Stimulated activated CD8-positive, alpha-beta memory T cell treated with anti-CD3 and anti-CD28 coated beads, Interleukin-4, amount 100 ng/mL, for 1 hour (primary cell): ENCODE measurements at places on chromosomes 5 and 9.

- no peak for DNase-seq
Observed at GRCh38 chr5:131008329-131008728, 156.7 kb downstream of the HINT1 start.

DNA sequence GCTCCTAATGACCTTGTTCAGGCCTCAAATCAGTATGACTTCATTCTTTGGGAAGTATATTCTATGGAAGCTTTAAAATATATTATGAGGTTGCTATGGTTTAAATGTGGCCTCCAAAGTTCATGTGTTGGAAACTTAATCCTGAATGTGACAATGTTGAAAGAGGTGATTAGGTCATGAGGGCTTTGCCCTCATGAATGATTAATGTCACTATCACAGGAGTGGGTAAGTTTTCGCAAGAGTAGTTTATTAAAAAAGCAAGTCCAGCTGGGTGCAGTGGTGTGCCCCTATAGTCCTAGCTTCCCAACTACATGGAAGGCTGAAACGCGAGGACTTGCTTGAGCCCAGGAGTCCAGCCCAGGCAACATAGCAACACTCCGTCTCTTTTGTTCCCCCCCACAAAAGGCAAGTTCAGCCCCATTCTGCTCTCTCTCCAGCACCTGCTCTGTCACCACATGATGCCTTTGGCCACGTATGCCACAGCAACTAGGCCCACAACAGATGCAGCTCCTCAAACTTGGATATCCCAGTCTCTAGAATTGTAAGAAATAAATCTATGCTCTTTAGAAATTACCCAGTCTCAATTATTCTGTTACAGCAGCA lies 105.3 kb downstream of the SIL1 start:
- DNase-seq = no peak

GRCh38 chr5:172508471-172509404 lies 54.4 kb upstream of the SH3PXD2B start:
- DNase-seq = no peak

GRCh38 chr5:73674669-73675004 lies 48.6 kb downstream of the ARHGEF28 start:
- no peak for DNase-seq

- DNase-seq = no peak
Observed at GRCh38 chr9:37760416-37761161, 7.0 kb downstream of the TRMT10B start.

DNA sequence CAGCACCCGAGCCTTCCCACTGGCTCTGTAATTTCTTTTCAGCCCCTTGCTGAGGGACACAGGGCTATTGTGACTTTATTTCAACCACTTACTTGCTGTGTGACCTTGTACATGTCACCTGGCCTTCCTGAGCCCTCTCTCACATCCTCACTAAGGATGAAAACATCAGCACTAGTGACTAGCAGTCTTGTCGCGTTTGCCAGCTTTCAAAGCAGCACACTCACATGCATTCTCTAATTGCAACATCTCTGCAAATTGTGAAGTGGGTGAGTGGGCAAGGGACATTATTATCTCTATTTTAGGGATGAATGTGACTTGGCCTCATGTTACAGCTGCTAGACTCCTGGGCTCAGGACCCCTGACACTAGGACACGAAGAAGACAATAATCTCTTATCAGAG lies 144.5 kb downstream of the SEC61B start:
- no peak for DNase-seq

GRCh38 chr5:134642931-134643530 lies 5.6 kb upstream of the SEC24A start:
- no peak for DNase-seq

DNA sequence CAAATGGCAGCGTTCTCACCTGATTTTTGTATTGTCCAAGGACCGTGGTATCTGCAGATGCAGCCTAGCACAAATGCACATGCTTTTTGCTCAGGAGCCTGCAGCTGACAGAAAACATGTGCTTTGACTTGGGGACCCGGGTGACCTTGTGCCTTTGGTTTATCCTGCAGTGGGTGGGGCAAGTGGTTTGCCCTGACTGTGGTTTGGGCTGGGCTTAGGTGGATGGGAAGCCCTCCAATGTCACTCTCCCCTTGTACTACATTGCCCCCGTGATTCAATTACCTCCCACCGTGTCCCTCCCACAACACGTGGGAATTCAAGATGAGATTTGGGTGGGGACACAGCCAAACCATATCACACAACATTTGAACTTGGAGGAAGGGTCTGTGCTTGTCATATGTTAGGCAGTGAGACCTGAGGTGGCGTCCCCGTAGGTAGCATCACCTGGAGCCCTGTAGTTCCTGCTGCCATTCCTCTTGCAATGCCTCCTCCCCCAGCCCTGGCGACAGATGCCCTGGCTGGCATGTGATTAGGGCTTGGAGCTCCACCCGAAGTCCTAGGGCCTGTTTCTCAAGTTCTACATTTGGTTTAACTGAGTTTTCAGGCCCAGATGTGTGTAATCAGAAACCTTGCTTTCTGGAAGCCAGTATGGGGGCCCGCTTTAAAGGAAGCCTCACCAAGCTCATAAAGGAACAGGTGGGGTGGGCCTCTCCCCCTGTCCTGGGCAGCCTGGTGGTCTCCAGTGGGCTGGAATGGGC lies 2.1 kb downstream of the ANKRD33B start:
- no peak for DNase-seq

DNA sequence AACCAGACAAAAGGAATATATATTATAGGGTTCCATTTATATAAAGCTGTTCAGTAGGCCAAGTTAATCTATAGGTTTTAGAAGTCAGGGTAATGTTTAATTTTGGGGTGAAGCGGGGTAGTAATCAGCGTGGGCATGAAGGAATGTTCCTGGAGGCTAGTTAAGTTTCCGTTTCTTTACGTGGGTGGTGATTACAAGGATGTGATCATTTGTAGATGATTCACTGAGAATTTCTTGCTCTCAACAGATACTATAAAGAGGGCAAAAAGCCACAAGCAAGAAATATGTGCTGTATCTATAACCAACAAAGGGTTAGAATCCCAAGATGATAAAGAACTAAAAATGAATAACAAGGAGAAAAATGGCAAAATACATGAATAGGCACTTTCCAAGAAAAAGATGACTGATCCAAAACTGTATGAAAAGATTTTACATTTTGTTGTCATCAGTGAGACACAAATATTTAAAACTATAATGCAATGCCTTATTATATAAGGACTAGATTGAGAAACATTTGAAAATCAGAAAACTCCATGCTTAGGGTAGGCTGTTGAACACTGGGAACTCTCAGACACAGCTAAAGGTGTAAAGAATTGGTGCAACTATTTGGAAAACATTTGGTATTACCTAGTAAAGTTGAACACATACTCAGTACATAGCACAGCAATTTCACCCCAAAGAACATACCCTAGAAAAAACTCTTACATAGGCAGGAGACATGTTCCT lies 224.3 kb upstream of the S1PR3 start:
- no peak for DNase-seq

DNA sequence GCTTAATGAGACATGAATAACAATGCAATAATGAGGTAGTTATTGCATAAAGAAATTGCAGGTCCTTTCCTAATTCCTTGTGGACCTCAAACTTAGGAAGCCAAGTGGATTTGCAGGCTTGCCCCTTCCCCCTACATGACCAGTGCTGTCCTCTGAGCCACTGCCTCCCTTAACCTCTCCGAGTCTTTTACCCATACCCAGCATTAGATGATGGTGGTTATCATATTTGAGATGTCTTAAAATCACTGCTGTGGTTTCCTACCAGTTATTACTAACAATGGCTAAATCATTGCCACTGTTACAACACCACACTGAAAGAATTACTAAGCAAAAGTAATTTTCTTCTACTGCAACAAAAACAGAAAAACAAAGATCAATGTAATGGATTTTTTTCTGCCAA lies 170.8 kb downstream of the EDIL3 start:
- no peak for DNase-seq

- DNase-seq = no peak
Observed at GRCh38 chr5:77280036-77280435, 69.6 kb downstream of the PDE8B start.

DNA sequence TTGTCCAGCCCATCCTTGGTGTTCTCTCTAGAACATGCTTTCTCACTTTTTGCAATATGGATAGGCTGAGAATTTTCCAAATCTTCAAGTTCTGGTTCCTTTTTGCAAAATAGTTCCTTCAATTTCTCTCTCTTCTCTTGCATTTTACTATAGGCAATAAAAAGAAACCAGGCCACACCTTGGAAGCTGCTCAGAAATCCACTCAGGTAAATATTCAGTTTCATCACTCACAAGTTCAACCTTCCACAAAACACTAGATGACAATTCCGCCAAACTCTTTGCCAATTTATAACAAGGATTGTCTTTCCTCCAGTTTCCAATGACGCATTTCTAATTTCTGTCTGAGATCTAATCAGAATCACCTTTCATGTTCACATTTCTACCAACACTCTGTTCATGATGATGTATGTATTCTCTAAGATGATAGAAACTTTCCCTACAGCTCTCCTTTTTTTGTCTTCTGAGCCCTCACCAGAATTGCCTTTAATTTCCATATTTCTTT lies 204.2 kb upstream of the PIK3R1 start:
- no peak for DNase-seq

DNA sequence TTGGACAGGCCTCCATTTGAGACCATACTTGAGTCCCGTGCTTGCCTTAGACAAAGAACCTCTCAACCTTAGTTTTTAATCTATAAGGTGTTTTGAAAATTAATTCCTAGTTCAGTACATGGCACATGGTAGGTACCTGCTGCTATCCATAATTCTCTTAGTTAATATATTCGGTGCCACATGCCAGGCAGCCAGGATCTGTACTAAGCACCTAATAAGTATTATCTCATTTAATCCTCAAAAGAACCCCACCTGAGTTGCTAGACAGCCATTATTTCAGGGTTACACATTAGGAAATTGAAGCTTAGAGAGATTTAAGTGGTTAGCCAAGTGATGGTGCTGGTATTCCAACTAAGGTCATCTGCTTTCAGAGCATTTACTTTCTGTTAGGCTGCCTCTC lies 29.9 kb downstream of the NSD1 start:
- no peak for DNase-seq

DNA sequence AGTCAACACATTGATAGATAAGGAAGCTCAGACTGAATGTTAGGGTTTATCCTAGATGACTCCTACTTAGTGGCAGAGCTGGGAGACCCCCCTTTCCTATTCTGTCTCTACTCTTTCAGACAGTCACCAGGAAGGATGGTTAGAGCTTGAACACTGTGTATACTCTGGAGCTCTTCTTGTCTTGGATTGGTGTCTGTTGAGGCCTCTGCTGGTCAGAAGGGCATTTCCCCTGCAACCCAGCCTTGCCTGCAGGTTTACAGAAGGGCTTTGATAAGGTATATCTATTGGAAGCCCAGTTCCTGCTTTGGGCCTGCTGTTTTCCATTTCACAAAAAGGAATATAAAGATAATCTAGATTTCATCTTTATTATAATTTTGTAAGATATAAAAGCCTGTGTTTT lies 71.8 kb downstream of the KDM4C start:
- DNase-seq = no peak

DNA sequence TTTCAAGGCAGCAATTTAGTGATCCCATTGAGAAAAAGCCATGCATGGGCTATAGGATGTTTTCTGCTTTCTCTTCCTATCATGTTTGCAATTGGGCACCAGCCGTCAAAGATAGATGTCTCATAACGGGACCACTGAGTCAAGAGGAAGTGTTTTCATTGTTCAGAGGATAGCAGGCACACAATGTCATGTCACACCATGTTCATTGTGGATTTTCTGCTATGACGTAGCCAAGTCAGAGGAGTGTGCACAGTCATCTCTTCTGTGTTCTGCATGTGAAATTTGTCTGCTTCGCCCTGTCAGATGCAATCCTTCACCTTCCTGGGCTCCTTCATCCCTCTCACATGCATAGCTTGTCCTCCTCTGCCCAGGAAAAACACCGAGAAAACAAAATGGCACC lies 106.0 kb downstream of the CD180 start:
- DNase-seq = no peak

GRCh38 chr5:87418506-87418905 lies 5.8 kb upstream of the CCNH start:
- DNase-seq = no peak

DNA sequence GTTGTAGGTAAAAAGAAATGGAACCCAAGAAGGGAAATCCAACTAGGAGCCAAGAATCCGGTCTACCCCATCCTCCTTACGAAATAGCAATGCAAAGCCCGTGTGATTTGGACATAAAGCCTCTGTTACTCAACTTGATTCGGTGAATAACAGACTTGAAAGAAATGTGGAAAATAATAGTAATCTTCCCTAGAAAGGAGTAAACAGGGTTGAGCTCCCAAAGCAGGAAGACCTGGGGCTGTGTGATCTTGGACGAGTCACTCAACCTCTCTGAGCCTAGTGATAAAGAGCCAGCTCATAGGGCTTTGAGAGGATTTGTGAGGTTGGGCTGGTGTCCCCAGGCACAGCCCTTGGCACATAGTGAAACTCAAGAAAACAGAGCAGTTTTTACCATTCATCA lies 42.7 kb upstream of the IL17B start:
- no peak for DNase-seq

GRCh38 chr5:158786390-158786789 lies 313.3 kb downstream of the EBF1 start:
- DNase-seq = no peak

GRCh38 chr5:16178745-16179372 lies 732 bp downstream of the MARCHF11 start:
- DNase-seq = no peak

- no peak for DNase-seq
Observed at GRCh38 chr5:174721530-174722432, 2.6 kb upstream of the MSX2 start.

- no peak for DNase-seq
Observed at GRCh38 chr5:169828385-169828784, 151.9 kb downstream of the INSYN2B start.

DNA sequence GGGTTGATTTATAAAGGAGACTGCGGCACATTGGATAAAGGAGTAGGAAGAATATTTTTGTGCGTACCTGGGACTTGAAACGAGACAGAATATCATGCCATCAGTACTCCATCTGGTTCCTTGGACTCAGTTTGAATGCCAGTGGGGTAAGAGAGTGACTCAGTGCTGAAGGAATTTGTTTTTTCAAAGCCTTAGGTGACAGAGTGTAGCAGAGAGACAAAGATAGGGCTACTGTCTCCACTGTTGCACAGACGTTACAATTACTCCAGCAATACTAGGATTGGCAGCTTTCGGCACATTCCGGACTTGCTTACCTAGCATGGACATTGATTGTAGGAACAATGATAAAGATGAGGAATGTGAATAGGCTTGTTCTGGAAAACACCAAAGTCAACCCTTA lies 250.7 kb downstream of the KCTD16 start:
- no peak for DNase-seq
